OCI-M1 (cell line): ENCODE measurements at places on chromosomes 4 and X.

GRCh38 chrX:119753001-119753400 is 5.4 kb upstream of the SOWAHD start:
- DNase-seq = no peak

DNA sequence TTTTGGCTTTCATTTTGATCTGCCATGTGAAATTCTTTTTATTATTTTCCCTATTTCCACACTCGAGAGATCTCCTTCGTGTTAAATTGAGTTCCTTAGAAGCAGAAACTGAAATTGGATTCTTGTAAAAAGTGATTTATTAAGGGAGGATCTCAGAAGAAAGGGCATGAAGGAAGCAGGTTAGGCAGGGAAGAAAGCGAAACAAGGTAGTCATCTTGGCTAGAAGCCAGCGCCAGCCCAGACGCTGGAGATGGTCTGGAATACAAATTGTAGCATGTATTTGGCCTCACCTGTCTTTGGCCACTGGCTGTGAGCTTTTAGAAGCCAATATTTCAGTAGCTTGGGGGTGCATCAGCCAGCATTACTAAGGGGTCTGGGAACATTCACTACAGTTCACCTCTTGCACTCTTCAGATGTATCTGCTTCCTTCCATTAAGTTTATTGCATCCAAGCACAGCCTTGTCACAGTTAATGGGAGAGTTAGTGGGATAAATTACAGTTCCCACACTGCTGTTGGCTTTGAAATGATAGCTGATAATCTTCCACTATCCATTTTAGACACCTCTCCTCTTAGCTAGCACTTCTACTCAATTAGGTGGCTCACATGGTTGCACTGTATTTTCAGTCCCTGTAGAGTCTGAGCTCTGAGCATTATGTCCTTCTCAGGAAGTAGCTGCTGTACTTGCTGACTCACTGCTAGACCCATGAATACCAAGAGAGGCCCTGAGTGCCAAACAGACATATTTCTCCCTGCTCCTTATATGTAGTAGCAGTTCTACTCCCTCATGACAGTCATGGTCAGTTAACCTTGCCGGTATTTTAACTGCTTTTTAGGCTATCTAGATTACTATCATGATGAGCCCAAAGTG is 14.6 kb downstream of the GRXCR1 start:
- peak; percentile 44 for DNase-seq

GRCh38 chr4:160485071-160485687 is 1382.3 kb downstream of the RAPGEF2 start:
- no peak for DNase-seq

DNA sequence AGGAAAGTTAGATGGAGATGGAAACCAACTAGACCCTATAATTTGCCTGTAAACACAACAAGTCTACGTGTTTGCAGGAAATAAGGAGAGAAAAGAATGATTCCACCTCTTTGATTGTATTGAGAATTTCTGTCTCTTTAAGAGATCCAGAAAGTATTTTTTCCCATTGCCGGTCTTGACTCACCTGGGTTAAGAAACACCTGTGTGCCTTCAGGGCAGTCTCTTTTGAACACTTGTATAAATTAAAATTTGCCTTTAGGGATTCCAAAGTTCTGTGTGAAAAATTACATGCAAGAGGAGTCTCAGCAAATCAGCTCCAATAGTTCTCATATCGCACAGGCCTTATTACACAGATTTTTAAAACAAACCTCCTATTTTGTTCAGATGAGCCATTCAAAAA is 46.0 kb upstream of the SMAD1 start:
- DNase-seq = no peak

- no peak for DNase-seq
Observed at GRCh38 chr4:16337936-16338335, 111.7 kb upstream of the TAPT1 start.

DNA sequence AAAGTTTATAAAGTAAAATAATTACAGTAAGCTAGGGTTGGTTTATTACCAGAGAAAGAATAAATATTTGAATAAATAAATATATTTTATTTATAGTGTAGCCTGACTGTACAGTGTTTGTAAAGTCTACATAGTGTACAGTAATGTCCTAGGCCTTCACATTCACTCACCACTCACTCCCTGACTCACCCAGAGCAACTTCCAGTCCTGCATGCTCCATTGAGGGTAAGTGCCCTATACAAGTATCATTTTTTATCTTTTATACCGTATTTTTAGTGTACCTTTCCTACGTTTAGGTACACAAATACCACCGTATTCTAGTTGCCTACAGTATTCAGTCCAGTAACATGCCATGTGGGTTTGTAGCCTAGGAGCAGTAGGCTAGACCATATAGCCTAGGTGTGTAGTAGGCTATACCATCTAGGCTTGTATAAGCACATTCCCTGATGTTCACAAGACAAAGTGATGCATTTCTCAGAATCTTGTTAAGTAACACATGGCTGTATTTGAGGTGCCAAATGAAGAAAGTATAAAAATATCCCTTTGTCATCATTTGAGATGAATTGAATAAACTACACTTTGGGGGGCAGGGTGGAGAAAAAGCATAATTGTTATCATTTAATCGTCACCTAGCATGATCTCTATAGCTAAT is 14.7 kb upstream of the KLHL8 start:
- peak; percentile 59 for DNase-seq

GRCh38 chr4:3248811-3249661 is at the start of gene MSANTD1:
MSANTD1 (plus strand) TSS chr4:3249159; CDS start chr4:3249223, 64 bp downstream.
- DNase-seq = no peak

GRCh38 chrX:38154818-38155217 is 65.9 kb downstream of the SRPX start:
- DNase-seq = no peak

DNA sequence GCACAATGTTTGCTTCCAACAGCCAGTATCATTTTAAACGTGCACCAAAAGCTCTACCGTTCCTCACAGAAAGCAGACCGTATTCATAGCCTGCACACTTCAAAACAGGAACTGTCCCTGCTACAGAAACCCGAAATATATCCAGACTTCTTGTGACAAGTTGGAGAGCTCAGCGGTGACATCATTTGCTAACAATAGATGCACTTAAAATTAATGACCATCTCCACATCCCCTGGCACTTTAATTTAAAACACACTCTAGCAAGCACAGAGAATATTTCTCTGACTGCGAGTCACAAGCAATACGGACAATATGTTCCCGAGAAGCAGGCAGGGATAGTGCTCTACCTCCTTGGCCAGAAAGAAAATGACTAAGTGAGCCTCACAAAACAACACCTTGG is 2.5 kb downstream of the NYX start:
- DNase-seq = peak; percentile 74

DNA sequence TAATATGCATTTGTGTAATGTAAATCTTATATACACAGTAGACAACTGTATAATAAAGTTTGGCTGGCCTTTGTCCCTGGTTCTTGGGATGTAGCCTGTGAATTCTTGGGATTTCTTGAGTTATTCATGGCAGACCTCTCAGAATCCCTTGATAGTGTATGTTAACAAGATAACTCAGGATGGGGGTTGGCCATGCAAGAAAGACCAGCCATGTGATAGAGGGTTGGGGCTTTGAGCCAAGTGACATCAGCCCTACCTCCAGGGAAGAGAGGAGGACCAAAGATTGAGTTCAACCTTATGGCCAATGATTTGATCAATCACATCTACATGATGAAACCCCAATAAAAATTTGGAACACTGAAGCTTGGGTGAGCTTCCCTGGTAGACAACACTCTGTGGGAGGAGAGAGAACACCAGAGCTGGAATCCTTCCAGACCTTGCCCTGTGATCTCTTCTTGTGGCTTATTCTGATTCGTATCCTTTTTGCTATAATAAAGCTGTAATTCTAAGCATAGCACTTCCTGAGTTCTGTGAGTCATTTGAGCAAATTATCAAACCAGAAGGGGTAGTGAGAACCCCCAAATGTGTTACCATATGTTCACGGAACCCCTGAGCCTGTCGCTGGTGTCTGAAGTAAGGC is 11.3 kb downstream of the SLC2A9 start:
- DNase-seq = peak; percentile 70

DNA sequence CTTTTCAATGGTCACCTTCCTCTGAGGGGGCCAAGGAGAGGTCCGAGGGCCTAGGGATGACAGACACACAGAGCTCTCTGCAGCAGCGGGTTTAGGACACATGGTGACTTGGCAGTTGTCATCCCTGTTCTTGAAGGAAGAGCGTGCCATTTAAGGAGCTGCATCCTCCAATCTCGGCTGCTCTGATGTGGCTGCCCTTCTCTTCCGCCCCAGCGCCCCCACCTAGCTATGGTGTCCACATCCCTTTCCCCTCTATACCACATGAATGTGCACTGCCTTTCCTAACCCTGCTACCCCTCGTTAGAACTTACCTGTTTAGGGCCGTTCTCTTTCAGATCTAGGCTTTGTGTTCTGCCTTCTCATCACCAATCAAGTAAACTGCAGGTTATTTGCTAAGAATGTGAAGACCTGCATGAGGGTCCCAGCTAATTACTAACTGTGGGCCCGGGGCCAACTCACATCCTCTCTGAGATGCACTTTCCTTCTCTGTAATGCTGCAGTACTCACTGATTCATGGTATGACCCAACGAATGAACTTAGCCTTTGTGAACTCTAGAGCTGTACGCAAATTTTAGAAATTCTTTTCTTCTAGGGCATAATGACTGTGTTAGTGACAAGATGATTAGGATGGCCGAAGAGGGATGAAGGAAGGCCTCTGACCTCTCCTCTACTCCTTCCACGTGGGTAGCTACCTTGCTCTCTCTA is 38.2 kb downstream of the CHST7 start:
- DNase-seq = no peak

DNA sequence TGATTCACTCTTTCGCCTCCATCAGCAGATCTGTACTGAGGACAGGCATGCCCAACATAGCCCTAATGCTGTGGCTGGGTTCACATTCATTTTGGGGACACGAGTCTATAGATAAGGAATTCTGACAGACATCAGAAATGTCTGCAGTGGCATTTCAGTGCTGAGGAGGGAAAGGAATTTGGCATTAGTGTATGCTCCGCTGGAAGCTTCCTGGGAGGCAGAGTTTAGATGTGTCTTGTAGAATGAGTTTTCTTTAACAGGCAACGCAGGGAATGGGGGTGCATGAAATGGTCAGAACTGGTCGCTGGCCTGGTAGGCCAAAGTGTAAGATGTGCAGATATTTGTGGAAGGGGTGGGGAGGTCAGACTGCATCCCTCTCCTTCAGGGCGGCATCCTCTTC is 43.5 kb upstream of the ZNF518B start:
- DNase-seq = no peak

DNA sequence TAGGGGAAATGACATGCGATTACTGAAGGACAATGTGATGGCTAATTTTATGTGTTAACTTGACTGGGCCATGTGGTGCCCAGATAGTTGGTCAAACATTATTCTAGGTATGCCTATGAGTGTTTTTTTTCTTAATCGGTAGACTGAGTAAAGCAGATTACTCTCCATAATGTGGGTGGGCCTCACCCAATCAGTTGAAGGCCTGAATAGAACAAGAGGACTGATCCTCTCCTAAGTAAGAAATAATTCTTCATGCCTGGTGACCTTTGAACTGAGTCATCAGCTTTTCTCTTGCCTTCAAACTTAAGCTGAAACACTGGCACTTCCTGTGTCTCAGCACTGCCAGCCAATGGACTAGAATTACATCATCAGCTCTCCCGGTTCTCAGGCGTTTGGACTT is 164.0 kb upstream of the FGF13 start:
- DNase-seq = no peak

- no peak for DNase-seq
Observed at GRCh38 chrX:112819008-112819640, 21.5 kb downstream of the AMOT start.

DNA sequence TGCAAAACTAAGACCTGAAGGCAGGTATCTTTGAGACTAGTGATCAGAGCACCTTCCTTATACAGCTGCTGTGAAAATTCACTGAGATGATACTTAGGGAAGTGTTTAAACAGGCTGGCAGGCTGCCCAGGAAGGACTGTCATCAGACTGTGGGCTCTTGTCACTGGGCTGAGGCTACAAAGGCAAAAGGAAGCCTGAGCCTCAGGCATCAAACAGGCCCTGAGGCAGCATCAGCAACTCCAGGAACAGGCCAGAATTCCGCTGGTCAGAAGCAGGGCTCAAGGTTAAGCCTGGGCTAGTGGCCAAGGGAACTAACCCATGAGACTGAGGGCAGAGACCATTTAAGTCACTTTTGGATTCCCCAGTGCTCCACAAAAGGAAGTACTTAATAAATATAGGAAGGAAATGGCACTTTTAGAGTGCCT is 12.8 kb downstream of the PJA1 start:
- peak; percentile 24 for DNase-seq
